ENCODE measurements at places on chromosomes 7 and 10. TPM values are rescaled to one million over a fixed set of nuclear protein-coding genes. Genes with fewer than 3 reads are reported as not detected.

GRCh38 chr7:35022725-35023124, 14.6 kb downstream of the DPY19L1 start:
- no peak for DNase-seq

DNA sequence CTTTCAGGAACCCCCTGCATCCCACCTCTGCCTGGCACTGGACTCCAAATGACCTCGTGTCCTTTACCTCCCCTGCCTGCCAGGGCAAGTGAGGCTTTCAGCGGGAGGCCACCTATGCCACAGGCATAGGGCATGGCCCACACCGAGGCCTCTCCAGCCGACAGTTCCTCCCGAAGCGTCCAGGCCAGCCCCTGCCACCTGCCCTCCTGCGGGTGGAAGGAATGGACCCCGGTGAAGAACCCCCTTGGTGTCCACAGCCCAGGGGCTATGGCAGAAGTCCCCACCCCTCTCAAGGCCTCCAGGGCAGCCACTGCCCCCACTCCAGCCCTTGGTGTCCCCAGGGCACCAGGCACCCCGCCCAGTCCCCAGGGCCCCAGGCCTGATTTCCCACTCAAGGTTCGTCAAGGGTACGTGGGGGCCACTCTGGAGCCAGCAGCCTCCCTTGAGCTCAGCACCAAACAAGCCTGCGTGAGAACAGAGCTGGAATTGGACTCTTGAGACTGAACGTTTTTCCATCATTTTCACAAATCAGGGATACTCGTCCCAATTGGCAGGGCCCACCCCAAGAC, 3.1 kb downstream of the FUOM start:
- no peak for DNase-seq

Gene SEMA3A
- 54.7 TPM for total RNA-seq

Gene IQCE
- 17.2 TPM for total RNA-seq

GRCh38 chr10:13227031-13227430, 7.1 kb downstream of the UCMA start:
- DNase-seq = no peak

Gene CHN2
- total RNA-seq = 17.2 TPM

- DNase-seq = no peak
These were observed 44.9 kb downstream of the CAV1 start for GRCh38 chr7:116569737-116570136.

GRCh38 chr10:96345222-96345621, 13.6 kb downstream of the OPALIN start:
- DNase-seq = no peak
